Regular cardiac myocyte (primary cell): ENCODE measurements at places on chromosomes 5 and 9. TPM values are rescaled to one million over a fixed set of nuclear protein-coding genes. Genes with fewer than 3 reads are reported as not detected.

The C9 gene
- 0.28 and 0.38 TPM in 2 replicates for total RNA-seq

The PDE6A gene
- total RNA-seq = not detected in 2 replicates

The CXCL14 gene
- under 0.01 and 0.56 TPM in 2 replicates for total RNA-seq

The STXBP1 gene
- 19.6 and 23.4 TPM in 2 replicates for total RNA-seq

The KIF4B gene
- total RNA-seq = under 0.01 TPM in 1 of 2 replicates, not detected in the other

The IL3 gene
- not detected in 2 replicates for total RNA-seq

The INSL6 gene
- not detected in 2 replicates for total RNA-seq

The SPIN1 gene
- total RNA-seq = 88.5 and 95.5 TPM in 2 replicates

The TMOD1 gene
- under 0.01 and 0.28 TPM in 2 replicates for total RNA-seq

The ADCY2 gene
- not detected in 2 replicates for total RNA-seq

The PCDHA7 gene
- 0.58 and 2.5 TPM in 2 replicates for total RNA-seq

The NUTM2G gene
- not detected in 2 replicates for total RNA-seq

The MOB3B gene
- under 0.01 TPM in 2 replicates for total RNA-seq

The TBCA gene
- total RNA-seq = 99.2 and 175 TPM in 2 replicates

The ADGRD2 gene
- not detected in 2 replicates for total RNA-seq

The SEMA6A gene
- 0.19 and 0.28 TPM in 2 replicates for total RNA-seq
